NCI-H1417 (cell line): ENCODE measurements at places on chromosomes 6 and 20.
A peak's percentile ranks its signal among the peaks of the same experiment; 100 is the strongest.

DNA sequence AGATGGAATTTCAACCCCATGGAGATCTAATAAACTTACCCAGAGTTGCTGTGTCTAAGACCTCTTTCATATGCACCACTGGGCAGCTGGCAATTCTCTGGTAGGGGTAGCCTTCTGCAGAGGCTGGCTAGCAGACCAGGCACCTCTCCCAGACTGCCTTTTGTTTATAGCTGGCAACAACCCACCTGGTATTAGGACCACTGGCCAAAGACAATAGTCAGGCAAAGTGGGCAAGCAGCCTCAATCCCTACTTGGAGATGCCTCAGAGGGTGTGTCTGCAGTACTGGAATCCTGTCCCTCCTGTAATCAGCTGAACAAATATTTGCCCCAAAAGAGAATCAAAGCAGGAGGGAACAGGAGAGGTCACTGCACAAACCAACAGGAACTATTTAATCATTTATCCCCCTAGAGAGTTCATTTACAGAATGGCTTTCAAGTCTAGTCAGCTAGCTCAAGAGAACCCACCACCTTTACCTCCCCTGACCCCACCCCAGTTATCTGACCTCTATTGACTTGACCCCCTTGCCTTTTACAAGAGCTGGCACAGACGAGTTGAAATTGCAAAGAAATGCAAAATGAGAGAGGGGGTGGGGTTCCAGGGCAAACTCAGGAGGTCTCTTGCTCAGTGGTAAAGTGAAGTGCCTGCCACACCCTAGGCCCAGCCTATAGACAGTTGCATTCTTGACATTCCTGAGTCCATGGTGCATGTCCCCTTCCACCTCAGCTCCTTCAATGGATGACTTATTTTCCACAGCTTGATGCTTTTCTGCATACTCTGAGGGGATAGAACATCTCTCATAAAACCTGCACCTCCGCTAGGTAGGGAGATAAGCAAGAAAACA lies 2.8 kb downstream of the BCL2L1 start:
- DNase-seq: no peak

- DNase-seq: peak; percentile 44
Measured at GRCh38 chr6:130020073-130020906, 1.9 kb downstream of the L3MBTL3 start.

- peak; percentile 51 for DNase-seq
Measured at GRCh38 chr6:95243053-95243452, 334.3 kb upstream of the MANEA start.

DNA sequence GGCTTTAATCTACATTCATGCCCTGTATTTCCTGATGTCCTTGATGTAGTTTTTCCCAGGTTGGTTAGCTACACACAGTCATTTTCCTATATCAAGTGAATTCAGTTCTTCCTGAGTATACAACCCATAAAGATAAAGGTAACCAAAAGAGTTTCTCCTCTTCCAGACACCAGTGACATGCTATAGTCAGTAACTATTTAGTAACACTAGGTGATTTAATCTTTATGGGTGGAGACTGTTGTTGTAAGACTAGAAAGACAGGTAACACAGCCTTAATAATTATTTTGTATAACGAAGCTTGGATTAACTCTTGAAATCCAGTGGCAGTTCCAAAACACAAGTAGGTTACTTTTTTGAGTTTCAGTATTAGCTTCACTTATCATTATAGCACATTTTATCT lies 17.6 kb downstream of the MCUR1 start:
- no peak for DNase-seq

DNA sequence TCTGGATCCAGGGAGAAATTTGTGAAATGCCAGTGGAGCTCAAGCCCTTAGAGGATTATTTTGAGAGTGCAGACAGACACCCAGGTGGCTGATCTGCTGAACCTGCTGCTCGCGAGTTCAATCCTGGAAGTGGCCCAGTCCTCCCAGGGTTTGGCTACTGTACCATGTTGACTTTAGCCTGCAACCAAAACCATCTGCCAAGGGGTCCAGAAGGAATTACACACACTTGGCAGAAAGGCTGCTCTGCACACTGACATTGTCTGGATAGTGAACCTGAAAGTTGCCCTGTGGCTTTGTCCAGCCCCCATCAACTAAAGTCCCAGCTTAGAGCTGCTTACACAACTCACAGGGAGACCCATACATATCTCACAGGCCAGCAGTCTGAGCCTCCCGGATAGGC lies 21.6 kb upstream of the PI3 start:
- DNase-seq: no peak

GRCh38 chr6:63352544-63353285 lies 32.9 kb upstream of the LGSN start:
- DNase-seq: peak; percentile 53

DNA sequence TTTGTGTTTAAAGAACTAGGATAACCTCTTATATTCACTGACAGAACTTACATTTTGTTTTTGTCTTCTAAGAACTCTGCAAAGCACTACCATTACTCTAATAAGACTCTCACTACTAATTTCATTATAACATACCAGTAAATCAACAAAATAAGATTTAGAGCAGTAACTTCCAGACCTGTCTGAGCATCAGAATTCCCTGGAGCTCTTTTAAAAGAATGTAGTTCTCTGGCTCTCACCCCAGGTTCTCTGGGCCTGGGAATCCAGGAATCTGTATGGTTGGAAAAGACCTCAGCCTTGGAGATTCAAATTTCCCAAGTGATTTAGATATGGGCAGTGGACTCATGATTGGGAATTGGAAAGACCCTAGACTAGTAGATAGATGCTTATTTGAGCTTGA lies 89.4 kb downstream of the JAG1 start:
- no peak for DNase-seq

DNA sequence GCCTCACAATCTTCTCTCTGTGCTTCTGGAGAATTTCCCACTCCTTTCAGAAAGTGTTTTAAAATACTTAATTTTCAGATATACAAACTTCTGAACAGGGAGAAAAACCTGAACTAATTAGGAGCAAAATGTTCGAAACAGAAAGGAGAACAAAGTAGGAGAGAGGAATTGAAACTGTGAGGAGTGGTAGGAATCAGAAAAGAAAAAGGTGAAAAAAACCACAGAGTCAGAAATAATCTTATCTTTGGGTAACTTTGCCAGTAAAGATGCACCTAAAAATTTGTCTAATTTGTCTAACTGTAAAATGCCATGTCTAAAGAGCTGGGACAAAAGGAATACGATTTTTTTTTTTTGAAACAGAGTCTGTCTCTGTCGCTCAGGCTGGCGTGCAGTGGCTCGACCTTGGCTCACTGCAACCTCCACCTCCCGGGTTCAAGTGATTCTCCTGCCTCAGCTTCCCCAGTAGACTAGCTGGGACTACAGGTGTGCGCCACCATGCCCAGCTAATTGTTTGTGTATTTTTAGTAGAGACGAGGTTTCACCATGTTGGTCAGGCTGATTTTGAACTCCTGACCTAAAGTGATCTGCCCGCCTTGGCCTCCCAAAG lies 4.7 kb upstream of the RIPOR2 start:
- DNase-seq: no peak

- peak; percentile 23 for DNase-seq
Measured at GRCh38 chr6:80214436-80215022, 108.1 kb downstream of the BCKDHB start.

DNA sequence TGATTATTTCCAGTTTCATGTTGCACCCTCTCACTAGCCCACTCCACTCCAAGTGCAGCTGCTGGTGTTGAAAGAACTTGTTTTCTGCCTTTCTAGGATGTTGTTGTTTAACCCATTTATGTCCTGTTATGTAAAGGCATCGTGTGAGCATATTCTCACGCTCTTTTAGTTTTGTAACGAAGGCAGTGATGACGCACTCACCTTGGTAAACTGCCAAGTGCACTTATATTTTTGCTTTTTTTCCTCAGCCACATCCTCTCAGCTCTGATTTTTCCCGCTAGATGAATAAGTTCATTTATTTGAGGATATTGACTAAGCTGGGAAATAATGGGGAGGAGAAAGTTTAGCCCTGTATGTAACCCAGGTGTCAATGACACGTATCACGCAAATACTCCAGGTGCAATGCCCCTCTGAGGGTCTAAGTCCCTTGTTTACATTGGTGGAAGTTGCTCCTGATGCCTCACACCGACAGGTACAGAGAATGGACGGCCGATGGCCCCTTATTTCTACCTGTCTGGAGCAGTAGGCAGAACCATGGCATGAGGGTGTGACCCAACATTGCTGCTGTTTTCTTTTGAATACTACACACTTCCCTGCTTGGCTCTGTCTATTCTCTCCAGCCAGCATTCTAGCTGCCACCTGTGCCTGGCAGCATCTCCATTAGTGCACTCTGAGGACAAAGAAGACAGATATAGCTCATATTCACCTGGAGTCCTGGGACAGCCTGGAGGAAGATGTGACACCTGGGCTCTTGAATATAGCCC lies 132.7 kb upstream of the SLC24A3 start:
- DNase-seq: no peak

GRCh38 chr6:32991972-32992371 lies 17.4 kb downstream of the HLA-DOA start:
- no peak for DNase-seq

GRCh38 chr6:88810701-88811100 lies 152.7 kb downstream of the RNGTT start:
- DNase-seq: no peak

- DNase-seq: no peak
Measured at GRCh38 chr20:23005776-23006175, 29.3 kb upstream of the SSTR4 start.

DNA sequence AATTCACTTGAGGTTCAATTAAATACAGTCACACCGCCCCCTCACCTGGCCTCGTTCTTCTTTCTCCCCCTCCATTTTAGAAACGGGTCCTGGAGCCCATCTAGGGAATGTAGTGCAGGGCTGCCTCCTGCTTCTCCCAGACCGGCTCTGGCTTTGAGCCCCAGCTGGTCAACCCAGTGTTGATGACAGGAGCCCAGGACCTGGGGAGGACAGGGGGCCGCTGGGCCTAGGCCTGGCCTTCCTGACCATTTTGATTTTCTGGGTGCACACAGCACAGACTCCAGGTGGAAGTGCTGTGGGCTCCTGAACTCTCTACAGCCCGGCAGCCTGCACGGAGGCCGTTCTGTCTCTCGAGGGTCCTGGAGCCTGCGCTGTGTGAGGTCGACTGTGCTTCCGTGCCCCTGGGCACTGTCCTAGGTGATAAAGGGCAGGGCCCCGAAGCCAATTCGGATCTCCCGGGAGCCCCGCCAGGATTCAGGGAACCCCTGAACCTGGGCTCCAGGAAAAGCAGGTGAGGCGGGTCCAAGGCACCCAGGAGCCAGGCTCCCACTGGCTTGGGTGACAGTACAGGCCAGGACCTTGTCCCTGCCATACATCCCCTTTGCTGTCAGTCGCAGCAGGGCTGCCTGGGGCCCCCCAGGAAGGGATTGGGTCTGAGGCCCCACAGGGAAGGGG lies 23.3 kb downstream of the NPEPL1 start:
- DNase-seq: no peak

DNA sequence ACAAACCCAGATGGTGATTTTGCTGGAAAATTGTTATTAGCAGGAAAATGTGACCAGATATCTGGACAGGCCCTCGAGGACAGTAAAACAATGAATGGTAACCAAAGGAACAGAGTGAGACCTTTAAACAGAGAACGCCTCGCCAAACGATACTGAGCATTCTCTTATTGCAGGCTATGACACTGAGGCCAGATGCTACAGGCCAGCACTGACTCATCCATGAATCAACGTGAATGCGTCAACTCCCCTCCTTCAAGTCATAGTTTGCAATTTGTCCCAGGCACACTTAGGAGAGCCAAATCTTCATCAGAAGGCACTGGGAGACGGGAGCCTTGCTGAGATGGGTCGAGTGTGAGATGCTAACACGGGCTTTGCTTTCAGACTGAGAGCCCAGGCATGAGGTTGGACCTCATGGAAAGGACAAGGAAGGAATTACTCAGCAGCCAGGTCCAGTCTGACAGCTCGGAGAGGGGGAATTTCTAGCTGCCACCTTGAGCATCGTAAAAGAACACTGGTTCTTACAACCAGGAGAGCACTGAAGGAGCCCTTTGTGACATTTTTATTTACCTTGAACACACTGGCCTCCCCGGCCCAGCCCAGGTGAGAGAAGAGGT lies 60.7 kb downstream of the BMP7 start:
- no peak for DNase-seq

GRCh38 chr6:28979679-28980078 lies 25.4 kb downstream of the ZNF311 start:
- DNase-seq: no peak

DNA sequence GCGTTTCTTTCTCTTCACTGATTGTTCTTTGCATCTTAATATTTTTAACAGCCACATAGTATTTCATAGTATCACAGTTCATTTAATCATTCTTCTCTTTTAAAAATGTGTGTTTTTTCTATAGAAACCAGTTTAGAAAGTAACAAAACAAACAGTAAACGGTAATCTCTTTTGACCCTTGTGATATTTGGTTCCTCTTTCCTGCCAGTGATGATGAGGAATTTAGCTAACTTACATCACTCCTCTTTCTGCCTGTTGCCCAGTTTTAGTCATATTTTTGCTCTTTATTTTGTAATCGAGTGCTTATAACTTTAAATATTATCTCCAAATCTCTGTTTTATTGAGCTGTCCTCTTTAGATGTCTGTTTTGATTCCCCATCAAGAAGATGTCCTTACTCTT lies 38.1 kb upstream of the ZBTB24 start:
- no peak for DNase-seq

GRCh38 chr6:42659806-42660205 lies 62.6 kb downstream of the PRPH2 start:
- DNase-seq: no peak

GRCh38 chr20:50050660-50051308 lies 62.2 kb downstream of the UBE2V1 start:
- DNase-seq: no peak

- no peak for DNase-seq
Measured at GRCh38 chr6:12119085-12119588, 107.0 kb downstream of the HIVEP1 start.

- no peak for DNase-seq
Measured at GRCh38 chr6:85752602-85753001, 109.9 kb upstream of the SYNCRIP start.

GRCh38 chr20:24366336-24367004 lies 103.0 kb upstream of the SYNDIG1 start:
- no peak for DNase-seq

- no peak for DNase-seq
Measured at GRCh38 chr6:157148391-157149323, 174.7 kb downstream of the TMEM242 start.

GRCh38 chr20:44735816-44736169 lies 9.9 kb upstream of the KCNK15 start:
- no peak for DNase-seq

GRCh38 chr6:153437193-153437592 lies 306.1 kb upstream of the RGS17 start:
- DNase-seq: no peak

DNA sequence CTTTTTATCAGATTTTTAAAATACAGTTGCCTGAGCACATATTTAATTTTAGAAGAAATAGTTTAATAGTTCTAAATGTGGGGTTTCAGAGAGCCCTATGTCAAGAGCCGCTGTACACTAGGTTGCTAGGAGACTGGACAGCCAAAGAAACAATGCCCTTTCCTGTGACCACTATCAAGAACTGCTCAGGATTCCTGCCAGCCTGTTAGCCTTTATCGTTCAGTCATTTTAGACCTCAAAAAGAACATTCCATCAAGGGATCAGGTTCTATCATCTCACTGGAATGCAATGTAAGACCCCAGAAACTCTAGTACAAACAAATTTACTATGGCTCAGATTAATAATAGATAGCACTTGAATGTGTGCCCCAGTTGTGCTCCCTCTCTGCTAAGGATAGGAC lies 181.2 kb upstream of the CCN2 start:
- DNase-seq: no peak

GRCh38 chr6:30244560-30244959 lies 31.4 kb upstream of the TRIM26 start:
- DNase-seq: no peak
